ENCODE measurements at places on chromosomes 7 and 10. TPM values are rescaled to one million over a fixed set of nuclear protein-coding genes. Genes with fewer than 3 reads are reported as not detected.

- DNase-seq = no peak
Observed at GRCh38 chr7:1669954-1670893, at the start of gene ELFN1. Gene ELFN1 (plus strand): TSS chr7:1670277. CDS start chr7:1744597, 74,320 bp downstream.

GRCh38 chr10:15345450-15345849 is 25.6 kb downstream of the FAM171A1 start:
- no peak for DNase-seq

GRCh38 chr7:42045961-42046360 is 191.0 kb downstream of the GLI3 start:
- no peak for DNase-seq

DNA sequence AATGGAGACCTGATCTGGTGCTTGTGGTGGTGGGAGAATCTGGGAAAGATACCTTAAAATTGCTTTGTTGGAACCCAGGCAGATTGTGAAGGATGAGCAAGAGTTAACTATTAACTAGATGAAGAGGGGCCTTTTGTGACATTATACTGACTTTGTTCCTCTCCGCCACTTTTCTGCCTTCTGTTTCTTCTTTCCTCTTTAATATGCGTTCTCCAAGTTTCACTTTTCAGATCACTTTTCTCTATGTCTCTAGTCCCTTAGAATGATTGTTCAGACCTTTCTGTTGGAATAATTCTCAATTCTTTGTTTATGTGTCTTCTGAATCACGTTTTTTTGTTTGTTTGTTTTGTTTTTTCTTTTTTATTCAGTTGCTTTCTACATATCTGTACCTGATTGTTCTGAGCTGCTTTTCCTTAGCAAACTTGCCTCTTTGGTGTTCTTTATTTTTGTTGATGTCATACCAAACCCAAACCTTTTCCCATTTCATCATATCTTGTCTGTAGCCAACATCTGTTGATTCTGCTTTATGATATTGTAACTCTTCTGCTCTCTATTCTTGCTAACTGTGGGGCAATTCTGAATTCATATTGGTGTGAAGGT is 2.8 kb downstream of the BMPR1A start:
- DNase-seq = peak; percentile 25

GRCh38 chr10:103197174-103197573 is 4.1 kb upstream of the NT5C2 start:
- DNase-seq = no peak

DNA sequence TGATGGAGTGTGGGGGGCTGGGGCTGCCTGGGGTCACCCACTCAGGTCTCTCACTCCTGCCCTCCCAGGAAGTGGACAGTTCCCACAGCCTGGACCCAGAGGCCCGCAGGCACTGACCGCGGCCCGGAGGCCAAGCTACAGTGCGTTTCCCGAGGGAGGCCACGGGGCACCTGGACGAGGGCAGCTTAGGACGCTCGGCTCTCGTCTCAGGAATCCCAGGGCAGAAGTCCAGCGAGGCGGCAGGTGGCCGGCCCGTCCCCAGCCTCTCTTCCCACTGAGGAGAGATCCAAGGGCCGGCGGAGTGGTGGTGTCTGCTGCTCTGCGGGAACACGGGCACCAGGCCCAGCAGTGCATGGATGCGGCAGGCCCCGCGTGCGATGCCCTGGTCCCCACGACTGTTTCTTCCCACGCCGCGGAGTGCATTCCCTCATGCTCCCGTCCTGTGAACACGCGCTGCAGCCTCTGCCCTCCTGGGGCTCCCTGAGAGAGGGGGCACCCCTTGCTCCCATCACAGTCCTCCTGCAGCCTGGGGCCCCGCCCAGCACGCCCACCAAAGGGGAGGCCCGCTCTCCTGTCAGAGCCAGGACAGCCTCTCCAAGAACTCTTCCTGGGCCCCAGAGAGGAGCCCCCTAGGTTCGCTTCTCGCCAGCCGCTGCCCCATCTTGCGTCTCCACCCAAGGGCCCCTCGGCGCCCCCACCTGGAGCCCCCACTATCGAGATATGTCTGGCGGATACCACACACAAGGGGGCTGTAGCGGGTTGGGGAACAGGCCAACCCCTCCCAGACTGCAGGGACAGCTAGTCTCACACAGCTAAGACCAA is 24.3 kb upstream of the GPR146 start:
- DNase-seq = no peak

DNA sequence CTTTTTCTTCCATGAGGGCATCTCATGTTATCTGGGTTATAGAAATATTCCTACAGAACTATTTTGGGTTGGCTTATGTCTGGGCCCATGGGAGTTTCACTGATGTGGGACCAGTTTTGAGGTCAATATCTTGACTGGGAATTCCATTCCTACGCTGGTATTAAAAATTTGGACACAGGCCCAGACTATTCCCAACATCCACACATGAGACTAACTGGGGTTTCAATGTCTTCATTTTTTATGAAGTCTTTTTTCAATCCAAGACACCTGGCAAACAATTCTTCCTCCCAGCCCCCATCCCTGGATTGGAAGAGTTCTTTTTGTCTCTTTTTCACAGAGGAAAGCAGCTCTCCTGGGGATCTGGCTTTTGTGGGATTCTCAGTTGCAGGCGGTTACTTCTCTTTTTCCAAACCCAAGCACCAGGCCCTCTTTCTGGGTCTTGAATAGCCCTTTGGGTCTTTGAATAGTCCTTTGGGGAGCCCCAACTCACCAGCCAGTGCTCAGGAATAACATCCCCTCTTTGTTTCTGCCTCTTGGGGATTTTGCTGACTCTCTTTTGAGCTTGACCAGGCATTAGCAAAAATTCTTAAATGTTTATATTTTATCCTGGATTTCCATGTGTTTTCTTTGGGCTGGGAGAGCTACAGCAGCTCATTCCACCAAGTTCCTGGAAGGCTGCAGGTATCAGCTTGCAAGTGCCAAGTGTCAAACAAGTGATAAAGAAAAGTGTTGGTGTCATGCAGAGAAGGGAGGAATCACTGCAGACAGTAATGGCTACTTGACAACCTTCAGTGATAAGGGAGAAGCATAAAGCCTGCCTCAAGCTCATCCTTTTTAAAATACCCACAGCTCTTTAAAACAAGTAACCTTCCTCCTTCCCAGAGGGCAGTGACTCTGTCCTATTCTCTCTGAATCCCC is 234.3 kb downstream of the ADAM12 start:
- DNase-seq = no peak

AGAP4 gene
- 23.8 TPM for polyA plus RNA-seq

STEAP1B gene
- 26.8 TPM for polyA plus RNA-seq
